ENCODE measurements at places on chromosomes 7 and 10.

DNA sequence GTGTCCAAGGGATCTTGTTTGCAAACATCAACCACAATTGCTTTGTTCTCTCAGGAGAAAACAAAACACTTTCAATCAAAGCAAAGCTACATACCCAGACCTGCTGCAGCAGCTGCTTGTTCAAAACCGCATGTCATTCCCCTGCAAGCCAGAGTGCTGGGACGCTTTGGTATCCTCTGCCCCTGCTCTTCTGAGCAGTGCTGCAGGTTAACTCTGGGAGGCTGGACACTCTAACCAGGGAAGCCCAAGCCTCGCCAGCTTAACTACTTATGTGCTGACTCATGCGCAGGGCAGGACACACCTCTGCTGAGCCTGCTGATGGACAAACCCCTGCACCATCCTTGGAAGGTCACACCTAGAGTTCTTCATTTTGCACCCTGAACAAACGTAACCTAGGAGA, 28.2 kb upstream of the ASAH2 start:
- DNase-seq: no peak

DNA sequence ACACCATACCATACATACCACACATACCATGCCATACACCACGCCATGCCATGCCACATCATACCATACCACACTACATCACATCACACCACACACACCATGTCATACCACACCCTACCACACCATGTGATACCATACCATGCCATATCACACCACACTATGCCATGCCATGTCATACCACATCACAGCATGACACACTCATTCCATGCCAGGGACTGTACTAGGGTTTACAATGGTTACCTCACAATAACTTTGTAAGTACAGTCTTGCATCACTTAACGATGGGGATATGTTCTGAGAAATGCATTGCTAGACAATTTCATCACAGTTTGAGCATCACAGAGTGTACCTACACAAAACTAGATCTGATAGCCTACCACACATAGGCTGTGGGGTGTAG, 14.5 kb downstream of the PYROXD2 start:
- no peak for DNase-seq

DNA sequence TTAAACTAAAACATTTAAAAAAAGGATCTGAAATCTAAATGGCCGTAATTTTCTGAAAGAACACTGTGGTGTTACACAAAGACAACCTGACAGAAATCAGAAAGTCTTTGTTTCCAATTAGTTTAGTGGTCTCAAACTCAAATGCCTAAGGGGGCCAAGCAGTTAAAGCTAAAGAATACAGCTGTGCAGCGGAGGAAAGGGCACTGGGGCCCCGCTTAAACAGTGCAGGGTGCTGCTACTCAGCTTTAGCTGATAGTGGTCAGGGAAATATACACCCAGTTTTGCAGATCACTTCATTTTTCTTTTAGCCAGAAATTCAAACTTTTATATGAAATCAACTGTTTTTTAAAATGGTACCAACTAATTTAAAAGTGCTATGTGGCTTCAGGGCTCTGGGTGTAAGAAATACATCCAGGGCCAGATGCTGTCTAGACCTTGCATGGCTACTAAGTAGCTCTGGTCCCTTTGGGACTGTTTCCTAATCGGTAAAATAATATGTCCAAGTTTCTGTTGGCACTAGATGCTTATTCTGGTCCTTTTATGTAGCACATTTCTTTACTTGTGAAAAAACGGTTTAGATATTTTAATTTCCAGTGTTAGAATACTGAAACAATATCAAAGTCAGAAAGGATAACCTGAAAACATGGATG, 161.8 kb upstream of the LAMB4 start:
- DNase-seq: no peak

- no peak for DNase-seq
Observed at GRCh38 chr7:158991824-158992621, 135.7 kb downstream of the DYNC2I1 start.

GRCh38 chr10:22810643-22811465, 96.5 kb upstream of the PIP4K2A start:
- DNase-seq: no peak

DNA sequence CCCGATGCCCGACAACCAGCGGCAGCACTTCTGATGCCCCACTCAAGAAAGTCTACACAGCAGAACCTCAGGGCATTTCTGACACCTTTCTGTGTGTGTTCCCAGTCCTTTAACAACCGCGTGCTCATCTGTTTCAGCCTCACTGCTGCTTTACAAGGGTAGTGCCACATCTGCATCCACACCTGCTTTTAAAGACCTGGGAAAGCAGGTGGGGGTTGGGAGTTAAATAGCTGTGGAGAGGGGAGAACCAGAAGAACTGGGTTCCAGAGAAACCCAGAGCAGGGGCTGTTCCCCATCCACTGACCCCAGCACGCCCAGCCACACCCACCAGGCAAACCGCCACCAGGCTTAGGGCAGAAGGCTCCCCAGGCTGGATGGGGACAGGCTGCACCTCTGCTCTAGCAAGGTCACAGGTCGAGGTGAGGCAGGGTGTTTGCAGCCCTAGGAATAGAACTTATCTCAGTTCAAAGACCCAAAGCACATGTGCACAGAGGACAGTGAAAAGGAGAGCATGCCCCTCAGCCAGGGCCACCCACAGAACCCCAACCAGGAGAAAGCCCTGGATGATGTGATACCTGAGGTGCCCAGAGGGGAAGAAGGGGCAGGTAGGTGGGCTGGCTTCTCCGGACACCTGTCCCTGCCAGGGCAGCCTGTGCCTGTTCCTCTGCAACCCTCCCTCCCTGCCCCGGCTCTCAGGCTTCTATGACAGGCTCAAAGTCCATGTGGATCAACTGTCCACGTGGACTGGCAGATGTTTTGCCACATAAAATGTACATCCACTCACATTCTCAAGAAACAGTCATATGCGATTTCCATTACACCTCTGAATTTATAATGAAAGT, 51.3 kb downstream of the COBL start:
- peak; percentile 60 for DNase-seq

DNA sequence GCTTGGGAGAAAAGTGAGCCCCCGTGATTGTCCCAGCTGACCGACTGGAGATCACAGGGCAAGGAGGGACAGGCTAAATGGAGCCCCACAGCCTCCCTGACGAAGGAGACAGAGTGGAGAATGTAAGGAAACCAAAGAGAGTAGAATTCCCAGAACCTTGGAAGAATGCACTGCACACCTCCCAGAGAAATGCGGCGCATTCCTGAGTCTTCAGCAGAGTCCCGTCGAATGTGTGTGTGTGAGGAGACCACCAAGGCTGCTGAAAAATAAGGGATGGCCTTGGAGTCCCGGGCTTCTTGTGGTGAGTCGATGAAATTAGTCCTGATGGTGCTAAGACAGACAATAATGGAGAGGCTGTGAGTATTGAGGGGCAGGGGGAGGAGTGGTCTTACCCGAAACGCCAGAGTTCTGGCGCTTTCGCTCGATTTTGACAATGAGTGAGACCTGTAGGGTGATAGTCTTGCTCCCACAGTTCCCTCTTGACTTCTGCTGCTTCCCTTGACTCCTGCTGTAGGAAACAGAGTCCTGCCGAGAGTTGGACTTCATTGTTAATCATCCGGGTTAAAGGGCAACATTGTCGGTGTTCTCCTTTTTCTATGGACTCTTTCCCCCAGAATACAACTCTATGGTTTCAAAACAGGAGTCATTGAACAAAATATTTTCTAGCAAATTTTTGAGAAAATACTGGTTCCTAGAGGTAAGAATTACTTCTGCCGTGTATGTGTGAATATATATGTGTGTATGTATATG, 103.2 kb downstream of the CNNM2 start:
- no peak for DNase-seq

- no peak for DNase-seq
Observed at GRCh38 chr7:92425311-92425947, 21.9 kb upstream of the GATAD1 start.

- peak; percentile 55 for DNase-seq
Observed at GRCh38 chr10:122126763-122127659, 138.0 kb downstream of the TACC2 start.

- DNase-seq: no peak
Observed at GRCh38 chr7:44819292-44819691, 22.8 kb downstream of the PPIA start.

- DNase-seq: no peak
Observed at GRCh38 chr7:74360008-74360407, 70.8 kb downstream of the CLIP2 start.

DNA sequence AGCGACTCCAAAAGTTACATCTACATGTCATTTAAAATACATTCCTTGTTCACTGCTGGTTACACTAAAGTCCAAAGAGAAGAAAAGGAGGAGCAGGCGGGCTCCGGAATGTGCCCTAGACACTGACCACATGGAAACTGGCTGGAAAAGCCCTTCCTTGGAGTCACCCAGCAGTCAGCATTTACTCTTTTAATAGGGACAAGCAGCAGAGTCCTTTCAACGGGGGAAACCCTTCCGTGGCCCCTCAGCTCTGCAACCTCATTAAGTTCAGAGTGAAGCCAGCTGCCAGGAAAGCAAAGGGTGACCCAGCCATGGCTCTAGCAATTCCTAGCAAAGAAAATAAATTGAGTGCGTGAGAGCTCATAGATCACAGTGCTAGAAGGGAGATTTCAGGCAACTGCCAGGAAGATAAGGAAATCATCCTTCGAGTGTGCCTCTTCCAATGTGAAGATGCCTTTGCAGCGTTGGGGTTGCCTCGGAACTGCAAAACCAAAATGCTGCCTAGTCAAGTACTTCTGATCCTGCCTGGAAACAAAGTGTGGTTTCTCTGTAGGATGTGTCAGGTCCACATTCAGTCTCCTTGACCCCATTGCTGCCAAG, 101.6 kb downstream of the SORBS1 start:
- DNase-seq: no peak

DNA sequence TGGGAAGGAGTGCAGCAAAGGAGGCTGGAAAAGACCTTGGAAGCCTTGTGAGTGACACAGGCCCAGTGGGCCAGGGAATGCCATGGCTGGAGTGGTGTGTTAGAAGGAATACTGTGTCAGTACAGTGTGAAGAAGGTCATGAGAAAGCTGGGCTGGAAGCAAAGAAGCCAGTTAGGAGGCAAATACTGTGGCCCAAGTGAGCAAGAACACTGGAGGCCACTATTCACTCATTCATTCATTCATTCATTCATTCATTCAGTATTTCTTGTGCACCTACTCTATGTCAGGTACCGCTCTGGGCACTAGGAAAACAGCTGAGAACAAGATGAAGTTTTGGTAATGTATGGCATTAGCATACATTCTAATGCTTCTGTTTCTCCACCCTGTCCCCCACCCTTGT, 9.6 kb downstream of the CRTAC1 start:
- no peak for DNase-seq

GRCh38 chr7:30029696-30030095, 1.5 kb downstream of the PLEKHA8 start:
- no peak for DNase-seq

Data from mucosa of gallbladder (tissue), 1 donor.